EL (cell line): ENCODE measurements at places on chromosomes 16 and 17.

- no peak for DNase-seq
Observed at GRCh38 chr17:70912716-70913485, 743.6 kb downstream of the KCNJ2 start.

DNA sequence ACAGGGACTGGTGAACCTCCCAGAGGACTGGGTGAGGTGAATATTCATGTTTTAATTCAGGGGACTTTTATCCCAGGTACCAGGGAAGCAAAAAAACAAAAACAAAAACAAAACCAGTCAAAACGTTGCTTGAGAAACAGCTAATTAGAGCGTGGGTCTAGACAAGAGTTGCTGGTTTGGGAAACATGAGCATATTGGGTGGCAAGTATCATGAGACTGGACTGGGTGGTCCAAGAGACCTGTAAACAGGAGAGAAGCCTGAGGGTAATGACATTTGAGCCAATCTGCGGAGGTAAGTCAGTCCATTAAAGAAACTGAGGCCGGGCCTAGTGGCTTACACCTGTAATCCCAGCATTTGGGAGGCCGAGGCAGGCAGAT, 11.5 kb upstream of the BPTF start:
- no peak for DNase-seq

GRCh38 chr17:42276359-42276608, at the start of gene STAT5B:
Gene STAT5B, minus strand, starts transcription at chr17:42276391. Its CDS starts 44,264 bp downstream, at chr17:42232127.
- peak; percentile 66 for DNase-seq

GRCh38 chr17:35213412-35213940, 19.3 kb upstream of the SLC35G3 start:
- no peak for DNase-seq

DNA sequence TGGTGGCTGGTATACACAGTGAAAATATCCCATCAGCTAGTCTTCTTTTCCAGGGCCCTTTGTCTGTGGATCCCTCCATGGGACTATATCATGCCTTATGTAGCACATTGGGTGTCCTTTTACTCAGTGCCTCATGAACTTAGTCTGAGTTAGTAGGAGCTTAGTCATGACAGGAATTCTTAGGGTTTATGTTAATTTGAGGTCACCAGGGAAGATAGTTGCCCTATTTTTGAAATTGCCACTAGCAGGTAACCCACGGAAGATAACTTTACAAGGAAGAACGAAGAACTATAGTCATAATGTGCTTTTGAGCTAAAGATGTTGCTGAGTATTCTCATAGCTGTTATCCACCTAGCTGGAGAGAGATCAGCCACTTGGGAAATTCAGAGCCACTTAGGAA, 14.8 kb upstream of the PLK1 start:
- DNase-seq, result no peak

DNA sequence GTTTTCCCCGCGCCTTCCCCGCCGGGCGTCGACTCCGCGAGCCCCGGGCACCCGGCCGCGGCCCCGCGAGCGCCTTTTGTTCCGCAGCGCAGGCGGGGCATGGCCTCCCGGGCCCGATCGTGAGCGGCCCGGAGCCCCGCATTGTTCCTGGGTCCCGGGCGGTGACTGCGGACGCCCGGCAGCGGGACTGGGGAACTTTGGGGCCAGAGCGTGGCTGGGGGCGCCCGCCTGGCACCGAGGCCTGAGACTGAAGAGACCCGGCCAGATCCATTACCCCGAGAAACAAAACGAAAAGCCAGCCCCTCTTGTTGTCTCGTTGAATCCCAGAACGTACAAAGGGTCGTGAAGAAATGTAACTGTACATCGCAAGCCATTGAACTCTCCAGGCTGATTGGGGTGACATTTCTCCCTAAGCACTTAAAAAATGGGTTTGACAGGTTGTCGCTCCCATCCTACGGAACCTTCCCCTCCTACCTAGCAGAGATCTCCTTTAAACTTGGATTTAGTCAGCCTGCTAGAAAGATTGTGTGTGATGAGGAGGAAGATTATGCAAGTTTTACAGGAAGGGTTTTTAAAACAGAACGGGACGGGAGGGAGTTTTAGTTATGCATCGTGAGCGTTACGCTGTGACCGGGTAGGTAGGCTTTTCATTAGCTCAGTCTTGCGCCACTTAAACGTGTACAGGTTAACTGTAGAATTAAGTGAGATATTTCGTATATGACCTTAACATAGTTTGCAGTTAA, 825 bp downstream of the METTL9 start:
- peak; percentile 42 for DNase-seq

GRCh38 chr16:66569827-66570405, 3.7 kb downstream of the CMTM1 start:
- peak; percentile 57 for DNase-seq

DNA sequence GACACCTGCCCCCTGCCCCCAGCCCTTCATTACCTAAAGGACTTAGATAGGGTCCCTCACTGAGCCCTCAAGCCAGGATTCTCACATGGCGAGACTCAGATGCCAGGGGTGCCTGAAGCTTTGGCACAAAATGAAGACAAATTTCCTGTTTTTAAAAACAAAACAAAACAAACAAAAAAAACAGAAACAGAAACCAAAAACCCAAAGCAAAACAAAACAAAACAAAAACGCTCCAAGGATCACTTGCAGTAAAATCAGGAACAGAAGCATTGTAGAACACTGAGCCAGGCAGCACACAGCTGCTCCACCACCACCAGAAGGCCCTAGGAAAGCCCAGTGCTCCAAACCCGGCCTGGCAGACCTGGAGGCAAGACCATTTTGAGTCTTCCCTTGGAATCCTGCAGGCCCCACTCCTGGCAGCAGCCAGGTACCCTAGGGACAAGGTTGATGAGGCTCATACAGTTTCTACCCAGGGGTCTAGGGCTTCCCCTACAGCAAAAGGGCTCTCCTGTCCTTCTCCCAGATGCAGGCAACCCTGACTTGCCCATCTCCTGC, 20.8 kb downstream of the MYO18A start:
- no peak for DNase-seq

- peak; percentile 26 for DNase-seq
Observed at GRCh38 chr17:79930877-79931816, 91.9 kb upstream of the CBX4 start.

DNA sequence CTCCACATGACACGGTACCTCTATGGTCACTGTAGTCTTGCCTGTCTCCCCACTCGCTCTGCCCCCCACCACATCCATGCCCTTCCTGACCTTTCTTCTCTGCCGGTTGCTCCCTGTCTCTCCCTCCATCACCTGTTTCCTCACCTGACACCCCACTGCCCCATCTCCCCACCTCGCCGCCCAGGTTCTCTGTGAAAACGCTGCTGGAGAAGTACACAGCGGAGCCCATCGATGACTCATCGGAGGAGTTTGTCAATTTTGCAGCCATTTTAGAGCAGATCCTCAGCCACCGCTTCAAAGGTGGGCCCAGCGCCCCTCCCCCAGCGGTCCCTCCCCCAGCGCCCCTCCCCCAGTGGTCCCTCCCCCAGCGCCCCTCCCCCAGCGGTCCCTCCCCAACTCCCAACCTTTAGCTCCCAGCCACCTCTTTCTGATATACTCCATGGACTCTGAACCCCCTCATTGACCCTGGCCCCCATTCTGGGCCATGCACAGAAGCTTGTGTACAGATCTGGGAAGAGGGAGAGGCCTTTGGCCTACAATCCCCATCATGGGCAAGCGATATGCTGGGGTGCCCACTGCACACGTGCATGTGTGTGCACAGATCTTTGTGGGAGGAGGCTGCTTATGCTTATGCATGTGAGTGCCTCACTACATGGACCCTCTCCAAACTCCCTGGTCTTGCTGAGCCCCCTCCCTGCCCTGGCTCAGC, 4.1 kb downstream of the RUNDC3A start:
- no peak for DNase-seq

DNA sequence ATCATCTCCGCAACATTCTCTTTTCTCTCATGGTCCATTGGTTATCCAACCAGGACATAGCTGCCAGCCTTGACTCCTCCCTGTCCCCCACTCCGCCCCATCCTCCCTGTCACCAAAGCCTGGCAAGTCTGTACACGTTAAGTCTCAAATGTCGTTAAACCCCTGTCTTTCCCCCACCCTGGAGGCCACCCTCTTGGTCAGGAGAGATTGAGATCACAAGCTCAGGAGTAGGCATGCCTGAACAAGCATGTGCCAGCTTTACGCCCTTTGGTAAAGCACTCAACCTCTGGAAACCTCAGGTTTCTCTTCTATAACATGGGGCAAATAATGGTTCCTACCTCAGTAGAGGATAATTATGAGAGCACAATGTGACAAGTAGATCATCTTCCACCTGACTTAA, 38.1 kb upstream of the CCL1 start:
- no peak for DNase-seq

- DNase-seq, result no peak
Observed at GRCh38 chr17:17902376-17902775, 65.6 kb upstream of the SREBF1 start.

DNA sequence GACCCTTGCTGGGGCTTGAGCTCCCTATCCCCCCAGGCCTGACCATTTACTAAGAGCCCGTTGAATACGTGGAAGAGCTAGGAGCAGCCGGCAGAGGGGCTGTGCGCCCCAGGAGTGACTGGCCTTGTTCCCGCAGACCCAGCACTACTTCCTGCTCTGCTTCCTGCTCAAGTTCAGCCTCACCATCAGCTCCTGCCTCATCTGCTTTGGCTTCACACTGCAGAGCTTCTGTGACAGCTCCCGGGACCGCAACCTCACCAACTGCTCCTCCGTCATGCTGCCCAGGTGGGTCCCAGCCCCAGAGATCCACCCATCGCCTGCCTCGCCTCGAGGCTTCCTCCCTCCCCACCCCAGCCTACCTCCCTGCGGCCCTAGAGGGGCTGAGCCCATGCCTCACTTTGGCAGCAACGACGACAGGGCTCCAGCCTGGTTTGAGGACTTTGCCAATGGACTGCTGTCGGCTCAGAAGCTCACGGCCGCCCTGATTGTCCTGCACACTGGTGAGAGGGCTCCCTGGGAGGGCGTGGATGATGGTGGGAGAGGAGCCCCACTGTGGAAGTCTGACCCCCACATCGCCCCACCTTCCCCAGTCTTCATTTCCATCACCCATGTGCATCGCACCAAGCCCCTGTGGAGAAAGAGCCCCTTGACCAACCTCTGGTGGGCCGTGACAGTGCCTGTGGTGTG, 17.2 kb downstream of the CASKIN2 start:
- DNase-seq, result no peak
